ENCODE measurements at places on chromosomes 6 and 20.

- DNase-seq: no peak
Measured at GRCh38 chr20:12055161-12055560, 137.5 kb downstream of the BTBD3 start.

DNA sequence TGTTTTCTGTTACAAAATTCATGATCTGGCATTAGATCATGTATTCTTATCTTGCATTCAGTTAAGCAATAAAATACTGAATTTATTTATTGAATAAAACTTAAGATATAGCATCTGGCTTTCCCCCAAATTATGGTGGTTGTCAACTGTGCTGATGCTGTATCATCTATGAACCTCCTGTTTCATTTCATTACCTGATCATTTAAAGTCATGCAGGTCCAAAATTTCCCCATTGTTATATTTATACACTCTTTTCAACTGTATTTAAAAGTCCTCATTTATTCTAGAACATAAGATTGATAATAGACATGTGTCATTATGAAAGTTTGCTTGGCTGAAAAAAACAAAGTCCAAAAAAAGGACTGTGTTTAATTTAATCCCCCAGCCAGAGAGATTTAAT, 627.4 kb upstream of the ADGRB3 start:
- no peak for DNase-seq

DNA sequence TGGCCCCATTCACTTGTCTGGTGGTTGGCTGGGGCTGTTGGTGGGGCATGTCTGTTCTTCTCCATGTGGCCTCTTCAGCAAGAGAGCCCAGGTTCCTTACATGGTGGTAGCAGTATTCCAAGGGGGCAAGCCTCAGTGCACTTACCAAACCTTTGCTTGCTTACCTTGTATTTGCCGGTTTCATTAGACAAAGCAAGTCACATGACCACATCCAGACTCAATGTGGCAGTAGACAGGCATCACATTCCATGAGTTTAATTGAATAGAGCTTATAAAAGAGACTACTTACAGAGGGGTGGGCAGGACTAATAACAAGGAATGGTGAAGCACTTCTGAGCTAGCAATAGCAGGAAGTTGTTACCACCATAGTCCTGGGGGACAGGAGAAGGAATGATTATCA, 78.6 kb downstream of the SNAP25 start:
- no peak for DNase-seq

- DNase-seq: no peak
Measured at GRCh38 chr6:154768280-154768679, 35.1 kb downstream of the SCAF8 start.

GRCh38 chr6:107560657-107561056, 70.7 kb downstream of the SOBP start:
- no peak for DNase-seq

- no peak for DNase-seq
Measured at GRCh38 chr6:125301435-125302391, at the start of gene HDDC2. HDDC2 (minus strand) TSS chr6:125301967; CDS start chr6:125301932, 35 bp downstream.

DNA sequence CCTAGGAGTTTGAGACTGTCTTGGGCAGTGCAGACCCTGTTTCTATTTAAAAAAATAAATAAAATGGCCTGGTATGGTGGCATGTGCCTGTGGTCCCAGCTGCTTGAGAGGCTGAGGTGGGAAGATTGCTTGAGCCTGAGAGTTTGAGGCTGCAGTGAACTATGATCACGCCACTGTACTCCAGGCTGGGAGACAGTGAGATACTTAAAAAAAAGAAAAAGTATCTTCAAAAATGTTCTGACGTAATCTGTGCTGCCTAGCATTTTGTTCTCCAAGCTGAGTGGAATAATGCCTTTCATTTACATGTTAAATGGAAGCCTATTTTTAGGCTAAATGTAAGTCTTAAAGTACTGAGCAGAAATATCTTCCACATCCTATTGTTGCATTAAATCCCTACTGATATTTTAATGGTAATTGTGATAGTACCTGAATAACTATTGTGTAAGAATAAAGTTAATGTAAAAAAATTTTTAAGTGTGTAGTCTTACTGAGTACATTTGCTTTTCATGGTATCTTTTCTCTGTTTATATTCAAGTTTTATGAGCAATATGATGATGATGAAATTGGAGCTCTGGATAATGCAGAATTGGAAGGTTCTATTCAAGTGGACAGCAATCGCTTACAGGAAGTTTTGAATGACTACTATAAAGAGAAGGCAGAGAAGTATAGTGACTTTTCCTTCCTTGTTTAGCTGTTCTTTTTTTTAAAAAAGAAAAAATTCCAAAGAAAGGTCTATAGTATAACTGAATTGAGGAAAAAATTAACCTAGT, 4.2 kb upstream of the ZC2HC1B start:
- no peak for DNase-seq

GRCh38 chr20:7967199-7967844, 27.1 kb upstream of the HAO1 start:
- DNase-seq: no peak

- no peak for DNase-seq
Measured at GRCh38 chr20:45087097-45087790, 13.7 kb downstream of the KCNS1 start.

GRCh38 chr6:14573703-14574290, 456.2 kb downstream of the CD83 start:
- no peak for DNase-seq

GRCh38 chr20:59520814-59521213, 83.5 kb upstream of the PHACTR3 start:
- DNase-seq: no peak

DNA sequence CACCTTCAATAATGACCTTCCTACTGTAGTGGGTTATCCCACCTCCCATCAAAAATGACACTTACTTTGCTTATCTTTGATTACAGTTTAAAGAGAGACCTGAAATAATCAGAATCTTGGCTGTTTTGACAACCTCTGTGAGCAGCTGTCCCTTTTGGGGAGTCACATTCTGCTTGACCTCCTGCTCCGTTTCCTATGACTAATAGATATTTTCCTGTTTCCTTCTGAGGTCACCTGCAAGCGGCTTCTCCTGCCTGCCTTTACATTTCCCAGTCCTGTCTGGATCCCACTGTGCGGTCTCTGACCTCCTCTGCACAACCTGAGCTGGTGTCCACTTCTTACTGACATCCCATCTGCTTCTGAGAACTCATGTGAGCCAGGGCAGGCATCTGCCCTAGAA, 54.2 kb downstream of the TRAM2 start:
- no peak for DNase-seq

DNA sequence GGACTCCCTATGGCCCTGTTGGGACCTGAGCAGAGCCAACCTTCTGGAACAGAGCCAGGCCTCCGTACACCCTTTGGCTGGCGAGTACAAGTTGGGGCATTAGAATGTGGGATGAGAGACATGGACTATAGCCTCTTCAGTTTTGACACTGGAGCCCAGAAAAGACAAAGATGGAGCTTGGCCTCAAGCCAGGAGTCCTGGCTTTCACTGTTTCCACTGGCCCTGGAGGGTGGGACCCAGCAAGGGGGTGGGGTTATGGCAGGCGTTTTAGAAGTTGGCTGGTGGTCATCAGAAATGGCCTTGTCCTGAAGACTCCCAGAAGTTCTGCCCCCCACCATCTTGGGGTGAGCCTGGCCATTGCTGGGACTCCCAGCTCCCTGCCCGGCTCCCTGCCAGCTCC, 21.8 kb downstream of the ITPR3 start:
- DNase-seq: no peak

- no peak for DNase-seq
Measured at GRCh38 chr6:157575436-157576145, 194.6 kb downstream of the ZDHHC14 start.
